ENCODE measurements at places on chromosomes 6 and 20.

GRCh38 chr6:12335131-12335527 is 45.0 kb downstream of the EDN1 start:
- no peak for DNase-seq

GRCh38 chr6:111841822-111842221 is 31.4 kb downstream of the FYN start:
- no peak for DNase-seq

DNA sequence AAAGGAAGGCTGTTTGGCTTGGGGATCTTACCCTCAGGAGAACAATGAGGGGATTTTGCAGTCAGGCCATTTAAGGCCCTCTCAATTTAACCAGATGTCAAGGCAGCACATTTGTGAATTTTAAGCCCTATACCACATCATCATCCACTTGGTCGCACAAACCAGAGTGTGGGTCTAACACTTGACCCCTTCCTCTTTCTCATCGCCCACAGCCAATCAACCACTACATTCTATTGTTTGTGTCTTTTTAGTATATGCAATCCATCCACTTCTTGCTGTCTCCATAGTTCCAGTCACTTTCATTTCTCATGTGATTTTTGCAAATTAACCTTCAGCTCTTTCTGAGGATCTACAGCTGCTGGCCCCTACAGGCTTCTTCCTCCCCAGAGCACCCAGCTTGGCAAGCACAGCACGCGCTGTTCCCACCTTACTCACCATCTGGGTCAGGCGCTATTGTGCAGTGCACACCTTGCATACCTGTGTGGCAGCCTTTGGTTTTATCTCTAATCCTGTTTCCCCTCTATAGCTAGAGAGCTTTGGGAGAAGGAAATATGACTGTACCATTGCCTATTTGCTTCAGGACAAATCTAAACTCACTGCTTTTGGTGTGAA is 32.3 kb upstream of the CD83 start:
- no peak for DNase-seq

- no peak for DNase-seq
These were observed 11.6 kb upstream of the HSP90AB1 start for GRCh38 chr6:44235269-44235668.

DNA sequence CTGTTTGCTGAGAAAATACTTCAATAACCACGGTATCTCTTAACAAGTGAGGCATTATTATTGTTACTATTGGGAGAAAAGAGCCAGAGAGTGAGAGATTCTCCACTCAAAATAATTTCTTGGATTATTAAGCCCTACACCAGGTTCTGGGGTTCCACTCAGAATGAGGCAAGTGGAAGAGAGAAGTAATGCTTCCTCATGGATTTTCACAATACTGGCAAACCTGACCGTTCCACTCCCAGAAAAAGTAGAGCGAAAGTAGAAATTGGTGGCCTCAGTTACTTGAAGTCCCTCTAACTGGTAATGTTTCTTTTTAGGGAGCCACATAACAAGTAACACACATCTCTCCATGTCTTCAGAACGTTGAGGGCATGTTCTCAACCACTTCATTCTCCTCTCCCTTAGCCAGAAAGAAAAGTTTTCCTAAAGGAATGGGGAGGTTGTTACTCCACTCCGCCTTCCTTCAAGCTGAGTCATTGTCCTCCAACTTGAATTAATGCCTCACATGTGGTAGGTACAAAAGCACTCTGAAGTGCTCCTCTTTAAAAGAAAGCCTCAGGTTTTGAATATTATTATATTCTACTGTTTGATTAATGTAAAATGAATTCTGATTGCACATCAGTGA is 1.9 kb downstream of the BAG2 start:
- no peak for DNase-seq

GRCh38 chr20:58864346-58864745 is 11.8 kb downstream of the GNAS start:
- DNase-seq, result no peak
